ENCODE measurements at places on chromosomes 4 and X.

- no peak for DNase-seq
These were observed 34.0 kb upstream of the CYBB start for GRCh38 chrX:37745835-37746217.

DNA sequence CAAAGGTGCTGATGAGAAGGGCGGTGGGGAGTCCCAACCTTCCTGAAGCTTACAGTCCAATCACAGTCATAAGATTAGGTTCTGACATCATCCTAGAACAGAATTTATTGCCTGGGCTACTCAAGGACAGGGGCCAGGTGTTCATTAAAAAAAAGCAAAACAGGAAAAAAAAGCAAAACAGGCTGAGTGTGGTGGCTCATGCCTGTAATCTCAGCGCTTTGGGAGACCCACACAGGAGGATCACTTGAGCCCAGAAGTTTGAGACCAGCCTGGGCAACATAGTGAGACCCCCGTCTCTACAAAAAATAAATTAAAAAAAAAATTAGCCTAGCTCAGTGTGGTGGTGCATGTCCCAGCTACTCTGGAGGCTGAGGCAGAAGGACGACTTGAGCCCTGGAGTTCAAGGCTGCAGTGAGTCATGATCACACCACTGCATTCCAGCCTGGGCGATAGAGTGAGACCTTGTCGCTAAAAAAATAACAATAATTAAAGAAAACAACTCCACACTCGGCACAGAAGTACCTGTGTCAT lies 3.0 kb downstream of the RAB9A start:
- no peak for DNase-seq

- DNase-seq: no peak
These were observed 136.6 kb downstream of the FBXW7 start for GRCh38 chr4:152399246-152399645.

- DNase-seq: no peak
These were observed 140.4 kb downstream of the MID1IP1 start for GRCh38 chrX:38941675-38942074.

GRCh38 chr4:110087070-110087708 lies 111.2 kb downstream of the ELOVL6 start:
- peak; percentile 74 for DNase-seq

DNA sequence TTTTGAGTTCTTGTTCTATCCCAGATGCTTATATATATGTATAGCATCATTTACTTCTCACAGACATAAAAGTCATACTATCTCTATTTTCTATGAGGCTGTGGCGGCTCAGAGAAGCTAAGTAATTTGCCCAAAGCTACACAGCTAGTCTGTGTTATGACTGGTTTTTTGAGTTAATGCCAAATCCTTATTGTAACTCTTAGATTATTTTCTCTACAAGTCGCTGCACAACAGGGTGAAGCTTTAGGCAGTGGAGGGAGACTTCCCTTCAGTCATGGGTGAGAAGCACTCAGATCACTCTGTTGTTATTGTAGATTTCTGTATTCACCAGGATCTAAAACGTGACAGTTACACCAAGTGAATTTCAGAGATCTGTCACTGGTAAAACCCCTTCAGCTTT lies 48.1 kb downstream of the WWC2 start:
- DNase-seq: no peak

DNA sequence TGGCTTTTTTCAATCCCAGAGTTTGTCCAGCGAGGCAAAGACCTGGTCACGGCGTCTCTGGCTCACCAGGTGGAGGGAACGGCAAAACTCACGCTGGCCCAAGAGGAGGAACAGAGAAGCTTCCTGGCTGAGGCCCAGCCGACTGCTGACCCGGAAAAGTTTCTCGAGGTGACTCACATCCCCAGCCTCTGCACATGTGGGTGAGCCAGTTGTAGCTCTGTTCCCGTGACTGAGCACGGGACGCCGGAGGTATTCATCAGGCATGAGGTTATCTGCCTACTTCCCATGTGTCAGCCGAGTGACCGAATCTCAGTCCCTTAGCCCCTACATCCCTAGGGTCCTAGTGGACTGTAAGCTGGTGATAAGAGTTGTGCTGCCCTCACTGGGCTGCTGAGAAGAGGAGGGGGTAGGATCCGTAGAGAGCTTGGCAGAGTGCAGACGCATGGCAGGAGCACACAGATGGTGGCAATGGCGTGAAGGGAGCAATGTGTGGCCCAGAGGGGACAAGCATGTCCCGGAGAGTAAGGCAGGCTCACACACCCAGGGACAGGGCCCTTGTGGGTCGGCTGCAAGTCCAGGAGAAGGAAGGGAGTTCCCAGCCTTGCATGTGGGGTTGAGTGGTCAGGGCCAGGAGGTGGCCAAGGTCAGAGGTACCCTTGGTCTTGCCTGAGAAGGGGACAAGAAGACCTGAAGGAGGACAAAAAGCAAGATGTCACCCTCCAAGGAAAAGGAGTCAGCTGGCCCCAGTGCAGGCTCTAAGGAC lies 42.9 kb downstream of the EVC start:
- peak; percentile 63 for DNase-seq

GRCh38 chr4:77699731-77700210 lies 94.2 kb downstream of the CXCL13 start:
- DNase-seq: peak; percentile 57

GRCh38 chr4:45530498-45530897 lies 593.4 kb downstream of the GABRG1 start:
- DNase-seq: no peak

DNA sequence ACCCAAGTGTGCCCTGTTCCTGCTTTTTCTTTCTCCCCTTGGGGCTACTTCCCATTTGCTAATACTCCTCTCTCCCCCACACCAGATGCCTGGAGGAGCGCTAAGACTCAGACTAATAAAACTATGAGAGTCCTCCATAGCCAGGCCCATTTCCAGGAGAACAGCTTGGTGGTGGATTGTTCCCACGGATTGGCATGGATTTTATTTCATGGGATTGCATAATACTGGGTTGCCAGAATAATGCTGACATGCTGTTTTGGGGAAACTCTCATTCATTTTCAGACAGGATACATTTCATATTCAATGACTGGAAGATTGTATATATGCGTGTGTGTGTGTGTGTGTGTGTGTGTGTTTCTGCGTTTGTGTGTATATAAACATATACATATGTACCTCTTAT lies 447.5 kb upstream of the PITX2 start:
- DNase-seq: peak; percentile 2

DNA sequence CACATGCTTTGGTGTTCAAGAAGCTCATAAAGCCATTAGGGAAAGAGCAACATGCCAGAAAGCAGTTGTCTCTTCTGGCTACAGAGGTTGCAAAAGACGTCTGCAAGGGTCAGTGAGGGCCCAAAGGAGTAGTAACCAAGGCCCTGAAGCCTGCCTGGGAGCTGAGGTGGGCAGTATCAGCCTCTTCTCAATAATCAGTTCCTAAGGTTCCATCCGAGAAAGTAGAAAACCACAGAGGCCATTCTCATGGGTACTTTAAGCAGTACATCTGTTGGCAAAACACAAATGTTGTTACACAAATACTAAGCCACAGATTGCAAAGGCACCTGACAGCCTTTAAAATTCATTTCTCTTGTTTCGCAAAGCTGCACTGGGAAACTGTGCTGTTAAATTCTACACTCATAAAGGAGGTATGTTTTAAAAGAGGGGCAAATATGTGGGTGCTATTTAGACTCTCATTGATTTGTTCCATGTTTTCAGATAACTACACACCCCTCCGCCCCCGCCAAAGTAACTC lies 37.7 kb downstream of the MECP2 start:
- DNase-seq: no peak

- DNase-seq: no peak
These were observed 40.1 kb downstream of the PRIMPOL start for GRCh38 chr4:184689681-184690080.

DNA sequence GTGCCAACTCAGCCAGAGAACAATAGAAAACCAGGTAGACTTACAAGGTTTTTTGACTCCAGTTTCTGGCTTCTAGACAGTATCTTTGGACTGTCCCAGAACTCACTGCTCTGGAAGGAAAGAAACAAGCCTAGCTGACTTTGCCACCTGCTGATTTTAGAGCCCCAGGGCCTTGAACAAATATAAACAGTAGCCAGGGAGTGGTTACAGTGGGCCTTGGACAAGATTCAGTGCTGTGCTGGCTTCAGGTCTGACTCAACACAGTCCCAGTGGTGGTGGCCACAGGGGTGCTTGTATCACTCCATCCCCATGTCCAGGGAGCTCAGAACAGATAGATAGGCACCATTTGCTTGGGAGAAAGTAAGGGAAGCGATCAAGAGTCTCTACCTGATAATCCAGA lies 694.1 kb upstream of the ADGRL3 start:
- no peak for DNase-seq

DNA sequence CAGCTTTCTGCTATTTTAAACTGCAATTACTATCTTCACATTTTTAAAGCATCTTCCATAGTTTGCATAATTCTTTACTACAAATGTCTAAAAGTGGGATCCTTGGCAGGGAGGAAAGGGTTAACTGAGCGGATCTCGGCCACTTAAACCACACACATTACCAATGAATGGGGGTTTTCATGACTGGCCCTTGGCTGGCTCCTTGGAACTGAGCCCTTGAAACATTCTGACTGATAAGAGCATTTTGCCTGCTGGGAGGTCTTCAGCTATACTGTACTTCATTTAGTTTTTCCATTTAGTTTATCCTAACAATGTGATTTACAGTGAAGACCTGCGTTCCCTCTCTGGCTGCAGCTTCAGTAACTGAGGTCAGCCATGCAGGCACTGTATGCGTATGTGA lies 31.7 kb upstream of the MFAP3L start:
- no peak for DNase-seq

GRCh38 chr4:79923281-79923680 lies 149.7 kb downstream of the ANTXR2 start:
- DNase-seq: no peak

- peak; percentile 28 for DNase-seq
These were observed 255.1 kb upstream of the GPC4 start for GRCh38 chrX:133670383-133670782.

DNA sequence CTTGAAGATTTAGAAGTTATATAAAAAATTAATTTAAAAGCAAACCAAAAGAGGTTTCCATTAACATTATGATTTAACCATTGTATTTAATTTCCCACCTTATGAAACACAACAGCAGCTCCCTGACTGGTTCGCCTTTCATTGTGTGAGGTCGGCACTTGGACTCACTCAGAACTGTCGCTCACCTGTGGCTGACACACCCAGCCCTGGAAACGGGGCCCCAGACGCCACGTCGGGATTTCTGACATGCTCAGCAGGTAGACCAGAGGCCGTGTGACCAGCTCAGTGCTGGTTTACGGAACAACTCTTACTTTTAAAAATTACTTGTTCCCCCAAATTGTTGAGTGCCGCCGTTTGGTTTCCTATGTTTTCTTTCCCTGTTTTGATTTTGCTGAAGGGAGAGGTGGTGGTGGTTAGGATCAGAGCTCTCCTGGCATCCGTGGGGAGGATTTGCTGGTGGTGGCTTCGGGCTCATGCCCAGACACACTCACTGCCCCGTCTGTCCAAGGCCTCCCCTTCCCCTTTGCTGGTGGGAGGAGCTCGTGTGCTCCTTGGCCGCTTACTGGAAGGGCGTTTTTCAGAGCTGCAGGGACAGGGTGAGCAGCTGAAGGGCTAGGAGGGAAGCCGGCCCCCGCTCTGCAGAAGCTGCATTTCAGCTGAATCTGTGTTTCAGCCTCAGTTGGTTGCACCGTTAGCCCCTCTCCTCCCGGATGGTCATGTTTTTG lies 59.2 kb downstream of the CPLX1 start:
- DNase-seq: no peak

- no peak for DNase-seq
These were observed 56.2 kb downstream of the METTL14 start for GRCh38 chr4:118741301-118741855.

DNA sequence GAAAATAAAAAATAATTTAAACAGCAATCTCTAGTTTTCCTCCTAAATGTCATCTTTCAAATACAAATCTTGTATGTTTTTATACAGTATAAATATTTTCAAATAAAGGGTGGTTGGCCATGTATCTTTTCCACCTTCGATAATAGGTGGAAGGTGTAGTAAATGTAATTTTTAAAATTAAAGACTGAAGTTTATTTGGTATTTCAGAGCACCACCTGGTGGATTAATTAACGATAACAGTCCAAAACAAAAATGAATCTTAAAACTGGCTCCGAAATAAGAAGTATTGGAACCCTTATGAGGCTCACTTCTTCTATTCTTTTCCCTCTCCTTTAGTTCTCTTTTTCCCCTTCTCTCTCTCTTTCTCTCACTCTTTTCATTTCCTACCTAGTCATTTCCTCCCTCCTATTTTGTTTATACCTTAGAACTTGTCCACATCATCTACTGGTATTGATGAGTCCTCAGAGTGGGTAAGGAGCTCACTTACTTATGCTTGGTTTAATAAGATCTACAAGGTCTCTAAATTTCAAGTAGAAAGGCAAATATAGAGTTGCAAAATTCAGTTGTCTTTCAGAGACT lies 82.9 kb upstream of the EXOC1L start:
- no peak for DNase-seq

GRCh38 chr4:71006203-71006907 lies 12.9 kb downstream of the DCK start:
- DNase-seq: no peak

DNA sequence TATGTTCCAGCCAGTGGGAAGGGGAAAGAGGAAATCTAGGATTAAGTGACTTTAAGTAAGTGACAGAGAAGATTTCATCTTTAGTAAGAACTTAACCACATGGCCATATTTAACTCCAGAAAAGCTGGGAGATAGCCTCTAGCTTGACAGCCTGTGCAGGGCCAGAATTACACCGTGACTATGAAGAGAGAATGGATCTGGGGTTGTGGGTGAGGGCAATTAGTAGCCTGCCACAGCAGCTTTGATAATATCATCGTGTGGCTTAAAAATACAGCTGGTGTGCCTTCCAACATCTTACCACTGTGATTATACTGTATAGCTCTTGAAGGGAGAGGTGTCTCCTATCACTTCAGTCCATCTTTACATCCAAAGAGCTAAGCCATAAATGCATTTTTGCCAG lies 57.6 kb upstream of the TBC1D9 start:
- no peak for DNase-seq

DNA sequence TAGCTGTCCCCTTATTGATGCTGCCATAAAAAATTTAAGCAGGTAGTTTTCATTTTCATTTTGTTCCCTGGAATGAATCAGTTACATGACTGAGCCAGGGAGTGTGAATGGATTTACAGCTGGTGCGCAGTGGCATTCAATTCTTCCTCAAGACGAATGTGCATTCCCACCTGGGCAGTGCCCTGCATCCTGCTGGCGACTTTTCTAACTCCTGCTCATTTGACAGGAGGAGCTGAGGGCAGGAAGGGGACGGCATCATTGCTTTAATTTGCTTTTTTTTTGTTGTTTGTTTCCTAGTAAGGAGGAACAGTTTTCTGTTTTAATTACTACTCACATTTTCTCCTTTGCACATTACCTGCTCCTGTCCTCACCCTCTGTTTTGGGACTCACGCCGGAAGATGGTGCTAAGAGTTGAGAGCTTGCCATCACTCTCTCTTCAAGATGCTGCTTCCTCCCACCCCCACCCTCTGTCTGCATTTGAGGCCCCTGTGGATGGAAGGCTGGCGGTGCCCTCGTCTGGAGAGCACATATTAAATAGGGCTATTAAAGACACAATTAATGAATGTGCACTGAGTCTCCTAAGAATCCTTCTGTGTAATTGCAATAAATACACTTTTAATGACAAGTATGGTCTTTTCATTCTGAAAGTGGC lies 35.8 kb downstream of the PSAPL1 start:
- no peak for DNase-seq

Measured in fibroblast of the conjunctiva (primary cell).